ENCODE measurements at places on chromosomes 3 and 15.

- DNase-seq: no peak
Observed at GRCh38 chr15:42750306-42750705, 13.4 kb upstream of the CDAN1 start.

- no peak for DNase-seq
Observed at GRCh38 chr15:101549647-101550046, 60.1 kb upstream of the PCSK6 start.

- DNase-seq: no peak
Observed at GRCh38 chr3:14563946-14564539, 23.9 kb upstream of the GRIP2 start.

DNA sequence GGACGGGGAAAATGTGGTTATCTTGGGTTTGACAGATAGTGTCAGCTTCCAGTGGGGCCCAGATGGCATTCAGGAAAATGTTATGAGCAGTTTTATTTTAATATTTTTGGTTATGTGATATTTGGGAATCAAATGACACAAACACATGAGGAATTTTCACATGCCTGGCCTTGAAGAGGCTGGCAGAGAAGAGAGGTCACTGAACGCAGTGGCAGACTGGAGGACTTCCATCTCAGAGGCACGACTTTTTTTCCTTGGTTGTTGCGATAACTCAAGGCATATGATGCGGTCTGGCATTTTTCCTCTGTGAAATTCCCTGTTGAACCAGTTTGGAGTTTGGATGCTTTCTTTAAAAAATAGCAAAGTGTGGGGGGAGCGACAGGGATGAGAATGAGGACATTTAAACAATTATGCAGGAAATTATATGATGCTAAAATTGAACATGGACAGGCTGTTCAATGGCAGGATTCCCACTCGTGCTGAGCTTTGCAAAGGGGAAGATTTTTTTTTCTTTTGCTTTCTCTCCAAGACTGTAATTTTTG, 36.9 kb upstream of the ARPP21 start:
- no peak for DNase-seq

DNA sequence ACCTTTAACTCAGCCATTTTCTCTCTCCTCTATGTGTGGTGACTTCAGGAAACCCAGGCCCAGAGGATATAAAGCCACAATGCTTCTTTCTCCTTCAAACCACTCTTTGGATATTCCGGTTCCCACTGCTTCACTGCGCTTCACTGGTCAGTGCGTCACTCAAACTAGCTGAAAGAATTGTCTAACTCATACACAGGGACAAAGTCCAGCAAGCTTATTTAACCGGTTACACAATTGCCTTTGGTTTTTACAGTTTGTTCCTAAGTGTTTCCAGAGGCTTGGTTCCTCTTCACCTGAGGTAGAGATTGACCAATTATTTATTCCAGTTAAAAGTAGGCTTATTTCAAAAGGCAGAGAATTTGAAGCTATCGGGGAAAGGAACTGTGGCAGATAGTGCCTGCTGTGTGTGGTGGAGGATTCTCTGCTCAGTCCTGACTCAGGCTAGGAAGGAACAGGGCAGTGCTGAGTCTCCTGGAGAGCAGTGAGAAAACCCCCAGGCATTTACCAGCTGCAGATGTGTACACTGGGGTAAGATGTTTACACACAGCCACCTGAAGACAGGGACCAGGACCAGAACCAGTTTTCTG, at the start of gene HGD:
Gene HGD, minus strand, starts transcription at position 145 of the 587 bp plus-strand sequence. Its CDS starts 128 bp downstream, at position 17.
- DNase-seq: no peak

GRCh38 chr3:132294906-132295305, 22.3 kb upstream of the ACP3 start:
- no peak for DNase-seq

DNA sequence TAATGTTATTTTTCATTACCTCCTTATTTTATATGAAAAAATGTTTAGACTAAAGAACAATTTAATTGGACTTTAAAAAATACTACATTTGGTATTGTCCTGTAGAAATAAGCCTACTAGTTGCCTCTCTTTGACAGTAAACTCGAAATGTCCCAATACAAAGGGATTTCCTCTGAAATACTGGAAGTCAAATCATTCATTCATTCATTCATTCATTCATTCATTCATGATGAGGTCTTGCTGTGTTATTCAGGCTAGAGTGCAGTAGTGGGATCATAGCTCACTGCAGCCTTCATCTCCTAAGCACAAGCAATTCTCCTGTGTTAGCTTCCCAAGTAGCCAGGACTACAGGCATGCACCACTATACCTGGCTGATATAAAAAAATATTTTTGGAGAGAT, 50.6 kb upstream of the PYGO1 start:
- DNase-seq: no peak

DNA sequence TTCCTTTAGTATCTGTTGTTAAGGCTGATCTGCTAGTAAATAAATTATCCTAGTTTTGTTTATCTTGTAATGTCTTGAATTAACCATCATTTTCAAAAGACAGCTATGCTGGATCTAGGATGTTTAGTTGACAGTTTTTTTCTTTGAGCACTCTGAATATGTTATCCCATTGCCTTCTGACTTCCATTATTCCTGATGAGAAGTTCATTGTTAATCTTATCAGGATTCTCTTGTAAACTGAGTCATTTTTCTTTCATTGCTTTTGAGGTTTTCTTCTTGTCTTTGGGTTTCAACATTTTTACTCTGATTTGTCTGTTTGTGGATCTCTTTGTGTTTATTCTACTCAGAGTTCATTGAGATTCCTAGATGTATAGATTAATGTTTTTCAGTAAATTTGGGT, 157.7 kb downstream of the WNT7A start:
- no peak for DNase-seq

GRCh38 chr3:171956181-171956683, 83.1 kb upstream of the FNDC3B start:
- no peak for DNase-seq

DNA sequence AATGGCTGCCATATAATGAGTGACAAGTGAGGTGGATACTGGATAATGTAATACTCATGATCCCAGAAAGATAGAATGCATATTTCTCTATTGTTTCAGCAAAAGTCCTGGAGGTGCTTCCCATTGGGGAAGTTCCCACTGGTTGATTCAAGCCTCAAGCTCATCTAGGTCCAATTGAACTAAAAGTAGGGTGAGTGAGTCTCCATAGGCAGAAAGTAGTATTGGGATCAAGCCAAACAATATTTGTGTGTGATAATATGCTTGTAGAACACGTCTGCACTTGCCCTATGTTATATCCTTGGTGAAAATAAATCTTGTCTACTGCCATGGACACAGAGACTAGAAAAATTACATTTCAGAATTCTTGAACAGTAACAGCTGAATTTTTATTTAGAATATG, 14.8 kb upstream of the ZBTB20 start:
- DNase-seq: no peak

DNA sequence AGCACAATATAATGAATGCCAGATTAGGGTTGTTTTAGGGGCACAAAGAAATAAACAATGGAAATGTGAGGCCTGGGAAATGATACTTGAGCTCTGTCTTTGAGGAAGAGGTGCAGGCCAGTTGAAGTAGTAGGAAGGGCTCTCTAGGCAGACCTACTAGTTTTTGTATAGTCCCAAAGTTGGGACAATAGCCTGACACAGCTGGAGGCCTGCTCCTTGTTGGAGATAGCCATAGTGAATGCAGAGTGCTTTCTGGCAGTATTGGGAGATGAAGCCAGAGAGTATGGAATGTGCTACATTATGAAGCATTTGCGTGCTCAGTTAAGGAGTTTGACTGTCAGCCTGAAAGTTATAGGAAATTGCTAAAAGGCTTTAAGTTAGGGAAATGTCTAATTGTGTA, 251.2 kb upstream of the ZPLD1 start:
- no peak for DNase-seq

All from activated gamma-delta T cell (primary cell).